ENCODE measurements at places on chromosomes 3 and 15.

DNA sequence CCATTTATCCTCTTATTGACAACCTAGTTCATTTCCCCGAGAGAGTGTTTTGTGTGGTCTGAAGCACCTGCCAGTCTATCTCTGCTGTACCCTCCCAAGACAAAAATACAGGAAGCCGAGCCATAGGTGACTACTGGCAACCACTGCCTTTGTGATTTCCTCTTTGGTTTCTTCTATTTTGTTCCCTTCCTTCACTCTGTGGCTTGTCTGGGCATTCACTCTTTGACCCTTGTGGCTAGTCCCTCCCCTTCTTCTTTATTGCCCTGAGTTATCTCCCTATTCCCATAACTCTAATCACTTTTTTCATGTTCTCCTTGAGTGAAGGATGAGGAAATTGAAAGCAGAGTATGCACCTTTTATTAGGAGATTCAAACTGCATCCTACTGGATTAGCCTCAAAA is at the start of gene ADGRG7:
Gene ADGRG7 (plus strand): TSS at position 297 of the 400 bp plus-strand sequence. CDS start 256 bp downstream, outside the sequence.
- no peak for DNase-seq

DNA sequence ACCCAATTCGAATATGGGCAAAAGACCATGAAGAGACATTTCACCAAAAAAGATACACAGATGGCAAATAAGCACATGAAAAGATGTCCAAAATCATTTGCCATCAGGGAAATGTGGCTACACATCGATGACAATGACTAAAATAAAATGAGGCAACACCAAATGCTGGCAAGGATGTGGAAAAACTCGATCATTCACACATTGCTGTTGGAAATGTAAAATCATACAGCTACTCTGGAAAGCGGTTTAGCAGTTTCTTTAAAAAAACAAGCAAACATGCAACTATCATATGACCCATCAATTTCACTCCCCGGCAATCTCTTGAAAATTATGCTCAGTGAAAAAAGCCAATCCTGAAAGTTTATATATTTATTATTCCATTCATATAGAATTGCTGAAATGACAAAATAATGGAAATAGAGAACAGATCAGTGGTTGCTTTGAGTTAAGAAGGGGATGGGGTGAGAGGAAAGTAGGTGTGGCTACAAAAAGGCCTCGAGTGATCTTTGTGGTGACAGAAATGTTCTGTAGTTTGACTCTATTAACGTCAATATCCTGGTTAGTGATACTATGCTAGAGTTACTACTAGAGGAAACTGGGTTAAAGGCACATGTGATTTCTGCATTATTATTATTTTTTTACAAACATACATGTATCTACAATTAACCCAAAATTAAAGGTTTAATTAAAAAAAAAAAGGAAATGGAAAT is 45.0 kb downstream of the DLG1 start:
- no peak for DNase-seq

DNA sequence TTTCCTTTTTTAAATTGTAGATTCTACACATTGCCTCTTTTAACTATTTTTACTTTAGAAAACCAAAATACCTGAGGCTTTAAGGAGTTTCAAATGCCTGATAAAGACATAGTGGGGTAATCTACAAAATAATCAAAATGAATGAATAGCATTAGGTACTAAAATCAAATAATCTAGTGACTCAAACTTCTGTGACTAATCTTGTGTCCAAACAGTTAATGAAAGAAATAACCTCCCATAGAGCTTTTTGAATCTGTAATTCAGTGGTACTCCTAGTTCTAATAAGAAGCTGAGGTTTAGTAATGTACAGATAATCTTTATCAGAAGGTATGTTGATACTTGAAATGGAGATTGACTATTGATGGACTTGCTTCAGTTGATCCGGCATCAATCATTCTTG is 53.0 kb downstream of the DTWD1 start:
- no peak for DNase-seq

GRCh38 chr3:9957214-9957613 is 5.0 kb upstream of the PRRT3 start:
- no peak for DNase-seq

GRCh38 chr3:98699132-98699531 is 64.0 kb upstream of the ST3GAL6 start:
- DNase-seq = no peak

GRCh38 chr3:192303235-192303634 is 424.1 kb downstream of the FGF12 start:
- no peak for DNase-seq

DNA sequence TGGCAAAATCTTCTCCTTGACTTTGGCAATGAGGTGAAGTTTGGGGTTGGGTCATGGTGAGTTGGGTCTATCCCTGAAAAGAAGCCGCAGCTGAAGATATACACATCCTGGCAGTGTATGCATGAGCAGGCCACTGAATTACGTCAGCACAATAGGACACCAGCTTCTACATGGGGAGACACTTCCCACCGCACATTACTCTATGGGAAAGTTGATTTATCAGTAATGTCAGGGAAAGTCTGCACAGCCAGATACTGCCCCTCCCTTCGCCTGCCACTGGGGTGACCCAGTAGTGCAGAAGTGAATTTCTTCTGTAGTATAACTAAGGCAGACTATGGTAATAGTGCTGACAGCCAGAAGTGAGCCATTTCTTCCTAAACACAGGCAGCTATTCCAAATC is 245.0 kb downstream of the NTRK3 start:
- no peak for DNase-seq

GRCh38 chr3:193080821-193081365 is 160.1 kb upstream of the PLAAT1 start:
- no peak for DNase-seq

GRCh38 chr15:55389264-55389607 is 18.9 kb downstream of the CCPG1 start:
- no peak for DNase-seq

- no peak for DNase-seq
Observed at GRCh38 chr3:183247011-183247589, 6.0 kb upstream of the B3GNT5 start.

DNA sequence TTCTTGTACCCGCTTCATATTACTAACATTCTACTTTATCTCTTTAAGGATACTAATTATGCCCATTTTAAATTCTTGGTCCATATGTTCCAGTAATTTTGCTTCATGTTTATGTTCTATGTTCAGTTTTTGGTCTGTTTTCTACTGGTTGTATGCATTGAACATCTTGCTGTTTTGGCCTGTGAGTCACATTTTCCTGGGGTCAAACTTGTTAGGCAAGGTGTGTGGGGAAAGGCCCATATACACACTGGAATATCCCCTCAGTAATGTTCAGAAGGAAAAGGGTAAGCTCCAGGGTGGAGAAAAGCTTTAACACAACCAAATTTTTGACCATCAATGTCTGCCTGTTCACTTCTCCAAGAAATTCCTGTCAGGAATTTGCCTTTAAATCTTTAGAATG is 337.7 kb downstream of the SLC9A9 start:
- no peak for DNase-seq

DNA sequence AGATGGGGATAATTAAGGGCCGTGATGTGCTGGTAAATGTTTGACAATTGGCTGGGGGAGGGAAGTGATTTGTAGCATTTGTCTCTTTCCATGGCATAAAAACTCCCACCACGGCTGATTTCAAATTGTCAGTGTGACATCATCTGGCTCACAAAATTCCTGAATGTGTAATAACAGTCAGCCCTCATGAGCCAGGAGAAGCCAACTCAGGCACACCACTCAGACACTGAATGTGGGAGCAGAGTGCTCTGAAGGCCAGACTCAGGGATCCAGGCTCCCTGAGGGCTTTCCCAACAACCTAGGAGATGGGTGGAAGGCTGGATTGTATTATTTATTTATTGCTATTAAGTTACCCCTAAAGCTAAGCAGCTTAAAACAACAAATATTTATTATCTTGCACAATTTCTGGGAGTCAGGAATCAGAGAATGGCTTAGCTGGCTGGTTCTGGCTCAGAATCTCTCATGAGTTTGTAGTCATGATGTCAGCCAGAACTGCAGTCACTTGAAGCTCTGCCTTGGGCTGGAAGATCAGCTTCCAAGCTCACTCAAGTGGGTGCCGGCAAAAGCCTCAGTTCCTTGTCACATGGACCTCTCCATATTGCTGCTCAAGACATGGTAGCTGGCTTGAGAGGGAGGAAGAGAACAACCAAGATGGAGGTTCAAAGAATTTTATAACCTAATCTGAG is 6.5 kb upstream of the CPEB1 start:
- no peak for DNase-seq

DNA sequence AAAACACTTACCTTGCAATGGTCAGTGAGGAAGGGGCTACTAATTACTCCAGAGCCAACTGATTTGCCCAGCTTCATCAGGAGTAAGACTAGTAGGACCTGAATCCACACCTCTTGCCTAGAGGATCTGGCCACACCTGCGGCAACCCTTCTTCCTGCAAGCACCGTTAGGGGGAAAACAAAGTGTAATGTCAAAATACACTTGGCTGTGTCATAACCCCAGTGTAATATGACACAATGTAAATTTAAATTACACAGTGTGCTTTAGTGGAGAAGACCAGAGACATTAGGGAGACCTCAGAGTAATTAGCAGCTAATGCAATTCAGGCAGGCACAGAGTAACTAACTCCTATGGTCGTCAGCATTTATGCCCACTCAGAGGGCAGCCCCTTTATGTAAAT is 308.5 kb upstream of the ARRDC4 start:
- no peak for DNase-seq

All from CD8-positive, alpha-beta memory T cell (primary cell).